ENCODE measurements at places on chromosomes 3 and 15.

- DNase-seq = no peak
Observed at GRCh38 chr15:25375557-25375956, 63.3 kb downstream of the UBE3A start.

DNA sequence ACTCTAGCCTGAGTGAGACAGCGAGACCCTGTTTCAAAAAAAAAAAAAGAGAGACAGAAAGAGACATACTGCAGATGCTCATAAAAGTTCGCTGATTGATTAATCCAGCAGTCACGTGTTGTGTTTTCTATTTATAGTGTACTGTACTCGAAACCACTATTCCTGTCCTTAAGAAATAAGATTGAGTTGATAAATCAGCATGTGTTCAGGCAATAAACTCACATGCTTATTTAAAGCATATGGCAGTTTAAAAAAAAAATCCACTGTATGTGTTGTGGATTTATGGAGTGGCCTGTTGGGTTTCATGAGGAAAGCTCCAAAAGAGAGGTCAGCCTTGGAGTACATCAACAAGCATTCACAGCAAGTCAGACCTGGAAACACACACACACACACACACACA lies 17.7 kb downstream of the RPL22L1 start:
- DNase-seq = no peak

DNA sequence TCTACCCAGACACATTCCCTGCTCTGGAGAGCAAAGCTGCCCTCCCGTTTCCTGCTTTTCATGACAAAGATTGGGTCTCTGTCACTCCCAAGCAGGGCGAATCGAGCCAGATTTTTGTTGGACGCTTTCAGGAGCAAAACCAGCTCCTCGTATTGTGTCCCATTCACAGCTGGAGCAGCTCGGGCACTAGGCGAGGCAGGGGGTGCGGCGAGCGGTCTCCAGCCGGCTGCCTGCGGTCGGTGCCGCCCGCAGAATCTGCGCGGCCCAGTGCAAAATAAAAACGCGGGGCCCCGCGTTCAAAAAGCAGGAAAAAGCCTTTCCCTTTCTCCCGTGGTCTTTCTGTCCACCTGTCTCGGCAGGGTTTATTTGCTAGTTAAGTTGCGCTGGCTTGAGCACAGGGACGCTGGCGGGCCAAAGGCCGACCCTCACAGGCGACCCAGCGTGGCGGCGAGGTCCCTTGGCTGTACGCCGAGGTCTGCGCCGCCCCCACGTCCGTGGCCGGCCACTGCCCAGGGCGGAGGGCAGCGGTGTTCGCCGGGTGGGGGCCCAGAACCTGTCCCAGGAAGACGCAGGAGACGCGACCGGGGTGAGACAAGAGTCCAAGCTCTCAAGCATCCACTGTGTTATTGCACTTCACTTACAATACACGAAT lies 71.2 kb downstream of the CYP19A1 start:
- no peak for DNase-seq

GRCh38 chr3:150913133-150913922 lies 8.1 kb upstream of the MINDY4B start:
- DNase-seq = no peak

- no peak for DNase-seq
Observed at GRCh38 chr3:15899388-15899787, 101.6 kb upstream of the ANKRD28 start.
